A549 (cell line): ENCODE measurements at places on chromosomes 7 and 10. TPM values are rescaled to one million over a fixed set of nuclear protein-coding genes. Genes with fewer than 3 reads are reported as not detected.
A peak's percentile ranks its signal among the peaks of the same experiment; 100 is the strongest.

DNA sequence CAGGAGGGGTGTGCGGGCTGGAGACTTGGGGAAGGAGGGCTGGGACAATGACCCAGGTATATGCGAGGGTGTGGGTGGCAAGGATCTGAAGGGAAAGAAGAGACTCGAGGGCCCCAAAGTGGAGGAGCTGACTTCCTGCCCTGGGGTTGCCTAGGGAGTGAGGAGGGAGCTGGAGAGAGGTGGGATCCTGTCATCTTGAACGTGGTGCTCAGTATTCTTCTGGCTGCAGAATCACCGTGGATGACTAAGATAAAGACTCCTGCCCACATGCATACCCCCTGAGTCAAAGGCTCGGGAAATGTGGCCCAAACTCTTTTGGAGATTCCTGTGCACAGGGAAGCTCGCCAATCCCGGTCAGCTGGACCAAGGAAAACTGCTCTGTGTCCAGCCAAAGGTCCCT lies 31.2 kb downstream of the COL17A1 start:
- peak; percentile 54 for DNase-seq

DNA sequence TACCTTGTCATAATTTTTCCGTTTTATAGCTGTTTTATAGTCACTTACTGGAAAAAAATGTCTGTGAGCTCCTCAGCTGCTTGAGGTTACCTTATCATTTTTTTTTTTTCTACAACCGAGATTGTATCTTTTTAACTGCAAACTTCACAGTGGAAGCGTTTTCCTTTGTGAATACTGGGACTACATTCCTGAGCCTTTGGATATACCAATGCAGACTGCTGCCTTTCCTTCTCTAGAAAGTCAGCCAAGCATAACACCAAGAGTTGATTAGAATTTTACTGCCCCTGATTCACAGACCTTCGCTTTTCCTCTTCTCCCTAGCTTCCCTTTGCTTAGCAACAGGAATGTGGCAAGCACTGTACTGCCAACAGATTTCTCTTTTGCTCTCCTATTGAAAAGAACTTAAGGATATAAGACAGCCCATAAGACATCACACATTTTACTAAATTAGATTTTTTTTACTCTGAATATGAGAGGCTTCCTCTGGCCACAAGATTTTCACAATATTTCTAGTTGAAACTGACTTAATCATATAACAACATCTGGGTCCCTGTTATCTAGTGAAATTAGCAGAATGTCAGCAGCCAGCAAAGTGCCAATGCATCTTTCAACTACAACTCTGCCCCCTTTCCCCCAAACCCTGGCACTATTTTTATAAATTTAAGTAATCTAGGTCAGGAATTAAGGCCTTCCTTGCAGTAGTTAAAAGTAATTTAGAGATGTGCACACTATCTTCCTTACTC lies 170.6 kb downstream of the PRKG1 start:
- DNase-seq: no peak

- DNase-seq: no peak
These were observed 655.4 kb upstream of the MKI67 start for GRCh38 chr10:128781637-128782036.

DNA sequence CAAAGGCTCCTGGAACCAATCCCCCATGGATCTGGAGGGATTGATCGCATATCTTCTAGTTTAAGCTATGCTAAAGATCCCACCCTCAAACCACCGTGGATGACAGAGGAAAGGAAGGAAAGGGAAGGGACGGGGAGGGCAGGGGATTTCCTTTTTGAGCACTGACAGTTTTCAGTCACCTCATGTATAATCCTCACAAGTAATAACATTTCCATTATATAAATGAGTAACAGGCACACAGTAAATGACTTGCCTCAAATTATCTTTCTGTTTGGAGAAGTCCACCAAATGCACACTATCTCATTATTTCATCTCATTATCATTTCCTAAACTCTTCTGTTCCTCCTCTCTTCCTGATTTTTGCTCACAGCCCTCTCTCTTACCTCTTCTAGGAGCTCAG lies 127.1 kb upstream of the AOAH start:
- DNase-seq: no peak

DNA sequence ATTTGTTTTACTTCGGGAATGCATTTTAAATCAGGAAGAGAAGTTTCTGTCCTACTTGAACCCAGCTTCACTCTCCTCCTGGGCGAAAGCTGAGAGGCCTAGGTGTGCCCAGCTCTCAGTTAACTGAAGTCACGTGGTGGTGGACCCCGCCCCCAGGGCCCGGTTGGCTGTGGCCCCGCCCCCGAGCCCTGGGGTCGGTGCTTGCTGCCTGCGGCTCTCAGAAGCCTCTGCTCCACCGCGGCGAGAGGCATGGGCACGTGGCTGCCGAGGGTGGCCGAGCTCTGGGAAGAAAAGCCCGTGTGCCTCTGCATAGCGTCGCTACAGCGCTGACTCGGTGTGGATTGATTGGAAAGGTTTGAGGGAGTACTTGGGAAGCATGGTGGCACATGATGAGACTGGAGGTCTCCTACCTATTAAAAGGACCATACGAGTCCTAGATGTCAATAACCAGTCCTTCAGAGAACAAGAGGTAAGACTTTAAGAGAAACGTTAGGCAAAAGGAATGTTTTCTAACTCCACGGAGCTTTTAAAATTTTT lies 34.1 kb downstream of the NET1 start:
- DNase-seq: peak; percentile 76

- no peak for DNase-seq
These were observed 9.1 kb downstream of the LOXL4 start for GRCh38 chr10:98258683-98259454.

- DNase-seq: peak; percentile 59
These were observed 15.0 kb upstream of the PCBD1 start for GRCh38 chr10:70903262-70903921.

DNA sequence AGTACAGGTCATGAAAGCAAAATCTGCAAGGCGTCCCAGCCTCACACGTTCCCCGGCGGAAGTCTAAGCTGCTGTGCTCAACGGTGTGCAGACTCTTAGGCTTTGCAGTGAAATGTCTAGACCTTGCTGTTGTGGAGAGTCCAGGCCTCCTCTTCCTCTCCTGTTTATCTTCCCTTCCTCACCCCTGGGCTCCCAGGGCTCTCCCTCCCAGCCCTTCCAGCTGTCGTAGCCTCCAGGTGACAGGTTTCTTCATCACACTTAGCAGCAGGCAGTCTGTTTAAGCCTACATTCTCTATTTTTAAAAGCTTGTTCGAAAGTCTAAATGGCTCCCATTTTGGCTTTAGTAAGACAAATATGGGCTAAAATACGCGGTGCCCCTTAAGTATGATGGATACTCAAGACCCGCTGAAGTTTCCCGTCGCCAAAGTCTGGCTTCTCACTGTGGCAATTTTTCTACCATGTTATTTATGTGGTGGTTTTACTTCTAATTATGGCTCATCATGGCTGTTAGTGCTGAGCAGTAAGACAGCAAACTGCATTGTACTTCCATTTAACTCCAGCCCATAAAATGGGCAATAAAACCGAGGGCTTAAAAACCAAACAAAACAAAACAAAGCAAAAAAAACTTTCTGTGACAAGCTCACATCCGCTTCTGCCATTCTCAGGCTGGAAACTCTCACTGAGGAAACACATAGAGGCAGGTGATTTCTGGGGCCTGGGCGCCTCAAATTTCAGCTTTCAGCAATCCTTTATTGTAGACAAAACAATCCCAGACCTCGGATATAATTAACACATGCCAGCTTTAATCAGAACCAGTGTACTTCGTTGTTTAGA lies 243.2 kb downstream of the SNX10 start:
- no peak for DNase-seq

The AGR3 gene
- polyA plus RNA-seq: not detected in 3 replicates

The EPHB6 gene
- 0.14 to 0.37 TPM (median 0.22 TPM) in 3 replicates for polyA plus RNA-seq

The SEMA3D gene
- polyA plus RNA-seq: 0.04 to 0.08 TPM (median 0.05 TPM) in 3 replicates

The DYNC1I1 gene
- polyA plus RNA-seq: not detected in 3 replicates
